Stimulated activated CD8-positive, alpha-beta memory T cell treated with anti-CD3 and anti-CD28 coated beads, Interleukin-12 subunit alpha, Interleukin-12 subunit beta, amount 100 ng/mL, for 4 hours (primary cell): ENCODE measurements at places on chromosomes 5 and 9.

DNA sequence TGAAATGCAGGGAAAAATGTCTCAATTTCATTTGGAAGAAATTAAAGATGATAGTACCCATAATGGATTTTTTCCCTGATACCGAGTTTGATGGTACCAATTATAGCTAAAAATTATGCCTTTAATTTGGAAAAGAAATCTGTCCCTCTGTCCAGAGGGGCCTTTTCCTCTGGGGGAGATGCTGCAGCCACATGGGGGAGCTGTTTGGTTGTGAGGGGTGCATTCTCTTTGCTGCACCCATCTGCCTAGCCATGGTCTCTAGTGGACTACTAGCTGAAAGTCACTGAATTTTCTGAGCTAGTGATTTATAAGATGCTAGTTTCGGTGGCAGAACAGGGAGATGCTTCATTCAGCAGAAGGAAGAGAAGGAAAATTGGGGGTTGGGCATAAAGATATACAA lies 9.6 kb downstream of the SEC61B start:
- DNase-seq, result no peak

- no peak for DNase-seq
Observed at GRCh38 chr5:17898766-17899165, 264.5 kb downstream of the TAF11L14 start.

GRCh38 chr5:154984946-154985516 lies 28.5 kb upstream of the KIF4B start:
- DNase-seq, result no peak

GRCh38 chr9:124899845-124900244 lies 37.9 kb downstream of the ARPC5L start:
- no peak for DNase-seq

DNA sequence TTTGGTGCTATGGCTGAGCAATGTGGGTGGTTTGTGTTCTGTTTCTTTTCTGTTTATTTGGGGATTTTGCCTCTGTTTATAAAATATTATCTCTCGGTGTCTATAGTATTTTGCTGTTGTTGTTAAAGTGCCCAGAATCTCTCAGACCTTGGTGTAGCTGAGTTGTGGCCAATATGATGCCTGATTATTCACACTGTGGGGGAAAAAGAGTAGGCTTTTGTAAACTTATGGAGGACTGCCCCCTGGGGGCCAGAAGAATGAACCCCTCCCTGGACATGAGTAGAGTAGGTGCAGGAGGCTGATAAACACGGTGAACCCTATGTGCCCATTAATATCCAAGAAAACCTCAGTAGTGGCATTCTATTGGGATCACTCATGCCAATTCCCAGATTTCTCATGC lies 49.0 kb upstream of the DPYSL3 start:
- no peak for DNase-seq

- no peak for DNase-seq
Observed at GRCh38 chr5:81303563-81303962, 2.2 kb downstream of the ZCCHC9 start.

- no peak for DNase-seq
Observed at GRCh38 chr9:8832955-8833354, 1033.4 kb upstream of the DMAC1 start.

- DNase-seq, result no peak
Observed at GRCh38 chr5:38607396-38607795, 51.0 kb upstream of the LIFR start.

DNA sequence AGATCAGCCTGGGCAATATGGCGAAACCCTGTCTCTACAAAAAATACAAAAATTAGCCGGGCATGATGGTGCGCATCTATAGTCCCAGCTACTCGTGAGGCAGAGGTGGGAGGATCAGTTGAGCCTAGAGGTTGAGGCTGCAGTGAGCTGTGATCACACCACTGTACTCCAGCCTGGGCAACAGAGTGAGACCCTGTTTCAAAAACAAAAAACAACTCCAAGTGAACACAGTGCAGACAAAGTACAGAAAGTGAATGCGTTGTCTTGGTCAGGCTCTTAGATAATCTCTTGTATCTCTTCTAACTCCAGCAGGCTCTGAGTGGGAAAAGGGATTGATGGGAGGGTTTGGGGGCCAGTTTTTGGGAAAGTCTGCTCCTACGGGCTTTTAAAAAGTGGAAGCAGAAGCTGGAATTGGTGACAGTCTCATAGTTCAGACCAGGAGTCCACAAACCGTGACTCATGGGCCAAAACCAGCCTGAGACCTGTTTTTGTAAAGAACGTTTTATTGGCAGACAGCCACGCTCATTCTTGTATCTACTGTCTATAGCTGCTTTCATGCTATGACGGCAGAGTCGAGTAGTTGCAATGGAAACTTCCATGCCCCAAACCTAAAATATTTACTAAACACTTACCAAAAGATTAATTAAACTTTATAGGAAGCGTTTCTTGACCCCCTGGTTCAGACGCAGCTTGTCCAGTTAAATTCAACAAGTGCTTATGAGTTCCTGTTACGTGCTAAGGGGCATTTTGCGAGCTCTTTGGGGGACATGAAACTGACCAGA lies 32.9 kb downstream of the NDST1 start:
- no peak for DNase-seq

DNA sequence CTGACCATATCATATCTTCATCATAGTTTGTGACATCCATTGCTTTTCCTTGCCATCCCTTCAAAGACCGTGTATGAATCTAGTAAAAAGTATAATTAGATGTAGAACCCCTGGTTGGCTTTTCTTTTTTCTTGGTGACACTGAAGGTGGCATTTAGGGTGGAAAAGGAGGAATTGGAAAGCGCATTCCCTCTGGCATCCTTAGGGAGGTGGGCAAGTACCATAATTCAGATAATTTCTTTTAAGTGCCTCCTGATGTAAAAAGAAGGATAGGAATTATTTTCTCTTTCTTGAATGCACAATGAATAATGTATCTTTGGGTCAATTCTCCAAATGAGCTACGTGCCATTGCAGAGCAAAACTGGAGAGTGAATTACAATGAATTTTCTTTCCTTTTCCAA lies 73.2 kb upstream of the SMARCA2 start:
- no peak for DNase-seq

DNA sequence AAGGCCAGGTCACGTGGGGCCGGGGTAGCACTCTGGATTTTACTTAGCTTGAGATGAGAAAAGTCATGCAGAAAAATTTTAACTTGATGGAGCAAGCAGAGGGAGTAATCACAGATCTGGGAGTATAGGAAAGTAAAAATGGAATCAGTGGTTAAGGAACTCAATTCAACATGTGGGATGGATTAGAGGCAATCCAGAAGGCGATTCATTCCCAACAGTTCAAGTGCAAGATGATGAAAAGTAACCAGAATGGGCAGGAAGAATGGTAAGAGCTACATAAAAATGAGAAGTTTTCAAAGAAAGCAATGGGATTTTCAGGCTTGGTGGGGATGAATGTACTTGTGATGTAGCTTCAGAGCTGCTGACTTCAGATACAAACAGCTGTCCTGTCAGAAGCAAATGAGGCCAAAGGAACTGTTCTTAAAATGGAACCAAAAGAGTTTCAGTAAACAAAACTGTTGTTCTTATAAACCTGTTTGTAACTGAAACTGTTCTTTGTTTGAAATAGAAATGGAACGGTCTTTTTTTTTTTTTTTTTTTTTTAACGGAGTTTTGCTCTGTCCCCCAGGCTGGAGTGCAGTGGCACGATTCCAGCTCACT lies 5.6 kb upstream of the SEC24A start:
- no peak for DNase-seq

DNA sequence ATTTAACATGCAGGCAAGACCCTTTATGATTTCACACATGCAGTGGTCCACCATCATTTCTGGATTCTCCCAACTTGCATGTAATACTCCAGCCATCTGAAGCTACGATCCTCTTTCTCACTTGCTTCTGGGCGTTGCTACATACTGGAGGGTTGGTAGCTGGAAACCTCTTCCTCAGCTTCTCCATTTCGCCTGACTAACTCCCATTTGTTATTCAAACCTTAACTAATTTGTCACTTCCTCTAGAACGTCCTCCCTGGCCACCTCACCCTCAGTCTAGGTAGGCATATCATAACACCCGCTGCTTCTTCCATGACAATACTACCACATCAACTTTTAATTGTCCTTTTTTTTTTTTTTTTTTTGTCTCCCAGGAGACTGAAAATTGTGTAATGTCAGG lies 72.6 kb upstream of the EQTN start:
- DNase-seq, result no peak

- DNase-seq, result no peak
Observed at GRCh38 chr9:28668158-28668557, 1094.9 kb upstream of the C9orf72 start.

GRCh38 chr5:113520899-113521298 lies 7.4 kb downstream of the YTHDC2 start:
- DNase-seq, result no peak

- DNase-seq, result no peak
Observed at GRCh38 chr5:132474881-132475496, 15.6 kb downstream of the IRF1 start.

- no peak for DNase-seq
Observed at GRCh38 chr5:147408980-147409379, 100.9 kb downstream of the DPYSL3 start.

DNA sequence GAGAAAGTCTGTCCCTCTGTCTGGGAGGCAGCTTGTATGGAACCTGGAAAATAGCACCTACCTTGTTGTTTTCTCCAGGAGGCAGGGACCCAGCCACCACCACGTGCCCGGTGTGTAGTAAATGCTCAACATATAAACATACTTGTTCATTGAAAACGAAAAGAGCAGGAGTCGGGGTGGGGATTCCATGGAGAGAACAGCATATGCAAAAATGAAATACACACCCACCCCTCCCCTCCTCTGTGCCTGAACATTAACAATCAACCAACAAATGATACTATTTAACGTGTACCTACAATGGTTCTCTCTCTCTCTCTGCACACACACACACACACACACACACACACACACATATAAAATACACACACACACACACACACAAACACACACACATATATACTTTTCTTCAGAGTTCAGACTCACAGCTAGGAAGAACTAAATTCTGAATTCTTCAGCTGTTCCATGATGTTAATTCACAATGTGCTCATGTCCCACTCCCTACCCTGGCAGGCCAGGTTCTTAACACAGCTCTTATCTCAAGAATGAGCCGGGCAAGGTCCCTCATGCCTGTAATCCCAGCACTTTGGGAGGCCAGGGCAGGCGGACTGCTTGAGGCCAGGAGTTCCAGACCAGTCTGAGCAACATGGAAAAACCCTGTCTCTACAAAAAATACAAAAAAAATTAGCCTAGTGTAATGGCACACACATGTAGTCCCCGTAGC lies 16.3 kb upstream of the DENND1A start:
- no peak for DNase-seq

GRCh38 chr5:62460578-62460983 lies 48.0 kb downstream of the IPO11 start:
- no peak for DNase-seq

- DNase-seq, result no peak
Observed at GRCh38 chr5:1760656-1761452, 38.8 kb downstream of the MRPL36 start.
